Brain pericyte (primary cell): ENCODE measurements at places on chromosomes 6 and 20.

DNA sequence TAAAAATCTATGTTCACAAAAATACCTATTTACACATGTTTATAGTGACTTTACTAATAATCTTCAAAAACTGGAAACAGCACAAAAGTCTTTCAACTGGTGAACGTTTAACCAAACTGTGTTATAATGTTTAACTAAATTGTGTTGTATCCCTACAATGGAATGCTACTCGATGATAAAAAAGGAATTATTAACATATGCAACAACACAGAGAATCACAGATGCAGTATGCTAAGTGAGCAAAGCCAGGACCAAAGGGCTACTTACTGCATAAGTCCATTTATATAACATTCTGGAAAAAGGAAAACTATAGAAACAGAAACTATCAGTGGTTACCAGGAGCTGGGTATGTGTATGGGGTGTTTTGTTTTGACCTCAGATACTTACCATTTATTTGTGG is 602.2 kb upstream of the BTBD3 start:
- no peak for DNase-seq

DNA sequence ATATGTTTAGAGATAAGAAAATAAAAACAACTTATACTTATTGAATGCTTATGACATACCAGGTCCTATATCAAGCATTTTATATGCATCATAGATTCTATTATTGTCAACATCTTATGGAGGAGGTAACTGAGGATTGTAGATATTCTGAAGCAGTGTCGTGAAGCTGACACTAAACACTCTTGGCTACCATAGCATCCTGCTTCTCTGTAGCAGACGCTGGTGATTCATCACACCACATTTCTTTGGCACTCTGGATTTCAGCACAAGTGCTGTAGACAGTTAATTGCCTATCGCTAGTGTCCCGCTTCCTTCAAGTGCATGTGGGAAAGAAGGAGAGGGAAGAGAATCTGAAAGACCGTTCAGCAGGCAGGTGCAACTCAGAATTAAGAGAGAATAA is 317.1 kb downstream of the PLCB1 start:
- no peak for DNase-seq

DNA sequence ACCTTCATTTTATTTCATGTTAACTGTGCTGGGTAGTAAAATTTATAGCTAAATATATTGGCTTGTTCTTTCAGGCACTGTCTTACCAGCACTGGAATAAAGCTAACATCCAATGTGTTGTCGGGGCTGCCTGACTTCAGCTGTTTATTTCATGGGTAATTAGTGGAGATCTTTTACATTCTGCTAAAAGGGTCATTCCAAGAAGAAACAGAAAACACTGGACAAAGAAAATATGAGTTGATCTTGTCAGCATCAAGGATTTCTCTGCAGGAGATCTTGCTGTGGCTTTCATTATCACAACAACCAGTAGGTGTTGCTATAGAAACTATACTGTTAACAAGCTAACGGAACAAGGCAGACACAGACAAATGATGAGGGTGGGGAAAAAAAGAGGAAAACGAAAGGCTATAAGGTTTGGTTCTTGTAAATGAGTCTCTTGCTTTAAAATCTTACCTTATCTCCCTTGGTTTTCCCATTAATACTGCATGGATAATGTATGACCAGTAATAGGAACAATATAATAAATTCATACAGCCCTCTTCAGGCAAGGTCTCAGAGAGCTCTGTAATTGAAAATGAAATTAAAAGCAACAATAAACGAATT is 206.8 kb downstream of the SIM1 start:
- DNase-seq, result peak; percentile 36

- DNase-seq, result no peak
Measured at GRCh38 chr6:159981403-159982245, 12.7 kb downstream of the IGF2R start.

DNA sequence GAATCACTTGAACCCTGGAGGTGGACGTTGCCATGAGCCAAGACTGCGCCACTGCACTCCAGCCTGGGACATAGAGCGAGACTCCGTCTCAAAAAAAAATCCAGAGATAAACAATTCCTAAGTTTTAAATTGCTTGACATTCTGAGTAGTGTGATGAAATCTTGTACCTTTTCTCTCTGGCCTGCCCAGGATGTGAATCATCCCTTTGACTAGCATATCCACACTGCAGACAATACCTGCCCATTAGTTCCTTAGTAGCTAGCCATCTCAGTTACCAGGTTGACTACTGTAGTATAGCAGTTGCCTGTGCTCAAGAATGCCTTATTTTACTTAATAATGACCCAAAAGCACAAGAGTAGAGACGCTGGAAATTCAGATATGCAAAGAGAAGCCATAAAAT is 2.8 kb downstream of the ZFP57 start:
- DNase-seq, result no peak

DNA sequence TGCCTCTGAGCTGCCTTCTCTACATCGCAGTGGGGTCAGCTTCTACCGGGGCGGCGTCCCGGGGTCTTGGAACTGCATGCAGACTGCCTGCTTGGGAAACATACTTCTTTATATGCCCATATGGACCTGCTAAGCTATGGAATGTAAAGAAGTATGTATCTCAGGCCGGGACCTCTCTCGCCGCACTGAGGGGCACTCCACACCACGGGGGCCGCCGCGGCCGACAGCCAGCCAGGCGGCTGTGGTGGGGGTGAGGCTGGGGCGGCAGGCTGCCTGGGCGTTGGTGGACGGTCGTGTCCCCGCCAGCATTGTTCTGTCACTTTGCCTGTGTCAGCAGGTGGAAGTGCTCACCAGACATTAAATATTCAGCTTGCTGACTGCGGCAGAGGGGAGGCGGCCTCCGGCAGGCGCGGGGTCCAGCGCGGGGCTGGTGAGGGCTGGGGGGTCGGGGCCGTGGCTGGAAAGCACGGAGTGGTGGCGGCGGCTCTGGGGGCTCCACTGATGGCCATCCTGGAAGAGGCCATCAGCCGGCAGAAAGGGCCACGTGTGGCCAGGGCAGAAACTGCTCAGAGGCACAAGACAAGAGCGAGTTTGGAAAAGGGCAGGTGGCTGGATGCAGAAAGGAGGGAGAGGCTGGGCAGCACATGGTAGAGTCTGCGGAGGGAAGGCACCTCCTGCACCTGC is 78.6 kb upstream of the GATA5 start:
- no peak for DNase-seq

- no peak for DNase-seq
Measured at GRCh38 chr6:108625581-108625980, 64.9 kb downstream of the FOXO3 start.

DNA sequence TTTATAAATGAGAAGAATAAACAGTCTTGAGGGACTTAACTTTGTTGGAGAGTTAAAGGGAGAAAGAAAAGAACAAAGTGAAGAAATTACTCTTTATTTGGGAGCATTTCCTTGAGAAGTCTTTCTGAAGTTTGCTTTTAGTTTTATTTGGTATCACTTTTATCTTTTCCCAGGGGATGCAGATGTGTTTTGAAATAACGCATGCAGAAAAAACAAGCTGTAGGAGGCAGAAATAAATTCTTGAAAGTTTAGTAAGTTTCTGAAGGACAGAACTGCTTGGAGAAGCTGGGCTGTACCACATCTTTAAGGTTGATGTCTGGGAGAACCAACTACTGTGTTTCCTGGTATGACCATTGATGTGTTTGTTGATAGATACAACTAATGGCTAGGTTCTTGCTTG is 75.0 kb downstream of the PLCB4 start:
- no peak for DNase-seq

DNA sequence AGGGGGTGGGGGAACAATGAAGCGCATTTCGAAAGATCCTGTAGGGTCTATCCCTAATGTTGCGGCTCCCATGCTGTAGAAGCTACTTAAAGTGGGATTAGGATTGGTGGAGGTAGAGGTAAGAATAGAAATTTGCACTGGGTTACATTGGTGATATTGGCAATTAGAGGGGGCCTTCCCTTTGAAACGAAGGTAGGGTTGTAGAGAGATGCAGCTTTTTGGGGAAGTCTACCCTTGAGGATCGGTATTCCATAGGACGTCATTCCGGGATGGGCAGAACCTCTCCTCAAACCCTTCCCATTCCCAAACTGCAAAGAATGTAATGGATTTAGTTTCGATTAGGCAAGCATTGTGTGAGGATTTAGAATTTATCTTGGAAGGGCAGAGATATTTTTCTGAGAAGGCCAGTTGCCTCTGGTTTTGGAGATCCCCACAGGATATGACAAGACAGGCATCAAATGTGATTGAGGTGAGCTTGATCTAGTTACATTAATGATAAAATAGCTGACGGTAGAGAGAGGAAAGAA is 5.4 kb upstream of the ZNFX1 start:
- DNase-seq, result no peak

DNA sequence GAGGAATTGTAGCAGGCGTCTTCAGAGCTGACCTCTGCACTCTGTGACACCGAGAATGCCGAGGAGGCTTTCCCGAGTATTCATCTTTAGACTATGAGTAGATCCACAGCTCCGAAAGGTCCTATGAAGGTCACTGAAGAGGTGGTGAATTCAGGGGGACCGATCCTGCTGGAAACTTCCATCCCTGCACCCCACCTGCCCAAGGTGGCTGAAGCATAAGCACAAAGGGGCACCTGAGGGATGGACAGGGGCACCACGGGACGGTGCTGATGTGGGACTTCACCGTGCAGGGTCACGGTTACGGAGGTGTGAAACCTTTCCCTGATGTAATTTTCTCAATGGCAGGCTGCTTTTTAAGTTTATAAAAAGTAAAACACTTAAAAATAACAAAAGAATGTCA is 24.4 kb downstream of the DIDO1 start:
- no peak for DNase-seq

GRCh38 chr6:111076024-111076695 is 11.1 kb upstream of the SLC16A10 start:
- no peak for DNase-seq

DNA sequence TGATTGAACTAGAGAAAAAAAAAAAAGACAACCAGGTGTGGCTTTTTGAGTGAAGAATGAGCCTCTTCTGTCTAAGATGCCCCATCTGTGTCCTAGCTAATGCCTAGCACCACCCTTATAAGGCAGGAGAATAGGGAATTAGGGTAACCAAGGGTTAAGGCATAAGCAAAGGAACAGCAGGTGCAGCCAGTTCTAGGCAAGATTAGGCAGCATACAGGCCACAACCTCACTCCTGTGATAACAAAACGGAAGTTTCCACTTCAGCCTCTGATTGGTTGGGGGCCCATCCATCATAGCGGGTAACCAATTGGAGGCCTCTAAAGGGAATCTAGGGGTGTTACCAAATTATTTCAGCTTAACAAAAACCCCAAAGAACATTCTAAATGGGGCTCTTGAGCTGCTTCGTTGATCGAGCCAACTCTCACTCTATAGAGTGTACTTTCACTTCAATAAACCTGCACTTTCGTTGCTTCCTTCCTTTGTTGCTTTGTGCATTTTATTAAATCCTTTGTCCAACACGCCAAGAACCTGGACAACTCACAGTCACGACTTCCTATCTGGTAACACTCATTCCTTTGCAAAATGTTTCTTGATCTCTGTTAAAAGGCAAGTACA is 61.9 kb upstream of the TAGAP start:
- no peak for DNase-seq

DNA sequence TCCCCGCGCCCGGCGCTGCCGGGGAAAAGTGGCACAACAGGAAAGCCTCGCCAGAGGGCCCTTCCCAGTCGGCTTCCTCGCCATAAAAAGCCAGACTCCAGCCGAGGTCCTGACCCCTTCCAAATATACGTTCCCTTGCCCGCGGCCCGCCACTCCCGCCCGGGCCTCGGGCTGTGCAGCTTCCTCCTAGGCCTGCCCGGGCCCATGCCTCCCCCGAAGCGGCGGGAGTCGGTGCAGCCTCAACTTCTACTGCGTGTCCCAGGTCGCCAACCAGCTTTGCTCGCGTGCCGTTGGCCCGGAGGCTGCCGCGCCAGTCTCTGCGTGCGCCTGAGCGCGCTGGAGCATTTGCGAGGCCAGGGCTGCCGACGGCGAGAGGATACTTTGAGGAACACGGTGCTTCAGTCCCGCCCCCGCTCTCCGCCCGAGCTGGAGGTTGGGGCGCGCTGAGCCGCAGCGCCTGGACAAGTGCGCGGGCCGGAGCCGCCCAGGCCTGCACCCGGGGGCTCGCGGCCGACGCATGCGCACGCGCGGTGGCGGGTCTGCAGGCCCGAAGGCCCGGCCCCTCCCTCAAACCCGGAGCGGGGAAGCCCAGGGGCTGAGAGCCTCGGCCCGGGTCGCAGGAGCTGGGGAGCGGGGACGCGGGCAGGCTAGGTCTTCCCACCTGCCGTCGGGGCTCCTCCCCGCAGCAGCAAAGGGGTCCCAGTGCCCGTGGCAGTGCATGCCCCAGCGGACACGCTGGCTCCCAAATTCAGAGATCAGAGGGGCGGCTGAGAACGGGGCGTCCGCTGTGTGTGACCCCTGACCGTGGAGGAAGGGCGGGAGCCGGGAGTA is 10.2 kb downstream of the FOXC1 start:
- no peak for DNase-seq

- DNase-seq, result no peak
Measured at GRCh38 chr6:32610682-32611296, 21.1 kb upstream of the HLA-DRB1 start.

- no peak for DNase-seq
Measured at GRCh38 chr20:51688600-51689244, 79.5 kb downstream of the ATP9A start.

DNA sequence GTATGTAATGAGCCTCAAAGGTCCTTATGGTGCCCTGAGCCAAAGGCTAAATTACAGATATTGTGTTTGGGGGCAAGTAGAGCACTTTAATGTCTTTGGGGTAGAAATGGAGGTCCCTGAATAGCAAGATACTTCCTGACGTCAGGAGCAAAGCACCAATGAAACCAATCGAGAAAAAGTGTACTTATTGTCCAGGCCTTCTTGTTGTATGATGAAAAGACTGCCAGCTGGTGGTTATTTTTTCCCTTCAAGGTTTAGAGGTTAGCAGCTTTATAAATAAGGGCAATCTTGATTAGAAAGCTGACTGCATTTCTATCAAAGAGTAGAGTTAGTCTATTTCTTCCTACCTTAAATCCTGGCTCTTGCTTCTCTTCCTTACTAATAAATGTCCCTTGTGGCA is 76.1 kb upstream of the HSF2 start:
- DNase-seq, result no peak

DNA sequence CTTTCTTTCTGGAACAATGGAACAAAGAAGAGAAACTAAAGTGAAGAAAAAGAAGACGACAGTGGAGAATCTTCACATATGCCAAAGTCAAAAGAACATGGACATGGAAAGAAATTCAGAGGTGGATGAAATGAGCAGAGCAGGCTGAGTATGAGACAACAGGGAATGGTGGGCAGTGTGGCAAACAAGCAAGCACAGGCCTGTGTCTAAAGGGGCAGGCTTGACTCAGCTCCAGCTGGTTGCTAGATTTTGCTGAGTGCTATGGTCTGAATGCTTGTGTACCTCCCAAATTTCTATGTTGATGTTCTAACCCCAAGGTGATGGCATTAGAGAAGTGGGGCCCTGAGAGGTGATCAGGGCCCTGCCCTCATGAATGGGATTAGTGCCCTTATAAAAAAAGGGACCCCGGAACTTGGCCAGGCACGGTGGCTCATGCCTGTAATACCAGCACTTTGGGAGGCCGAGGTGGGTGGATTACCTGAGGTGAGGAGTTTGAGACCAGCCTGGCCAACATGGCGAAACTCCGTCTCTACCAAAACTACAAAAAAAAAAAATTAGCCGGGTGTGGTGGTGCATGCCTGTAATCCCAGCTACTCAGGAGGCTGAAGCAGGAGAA is 49.6 kb downstream of the ZMYND8 start:
- no peak for DNase-seq
